ENCODE measurements at places on chromosomes 1 and 21.

GRCh38 chr1:18401921-18402320 is 78.8 kb upstream of the KLHDC7A start:
- DNase-seq, result no peak

- DNase-seq, result no peak
Measured at GRCh38 chr1:100449477-100449876, 88.5 kb upstream of the GPR88 start.

DNA sequence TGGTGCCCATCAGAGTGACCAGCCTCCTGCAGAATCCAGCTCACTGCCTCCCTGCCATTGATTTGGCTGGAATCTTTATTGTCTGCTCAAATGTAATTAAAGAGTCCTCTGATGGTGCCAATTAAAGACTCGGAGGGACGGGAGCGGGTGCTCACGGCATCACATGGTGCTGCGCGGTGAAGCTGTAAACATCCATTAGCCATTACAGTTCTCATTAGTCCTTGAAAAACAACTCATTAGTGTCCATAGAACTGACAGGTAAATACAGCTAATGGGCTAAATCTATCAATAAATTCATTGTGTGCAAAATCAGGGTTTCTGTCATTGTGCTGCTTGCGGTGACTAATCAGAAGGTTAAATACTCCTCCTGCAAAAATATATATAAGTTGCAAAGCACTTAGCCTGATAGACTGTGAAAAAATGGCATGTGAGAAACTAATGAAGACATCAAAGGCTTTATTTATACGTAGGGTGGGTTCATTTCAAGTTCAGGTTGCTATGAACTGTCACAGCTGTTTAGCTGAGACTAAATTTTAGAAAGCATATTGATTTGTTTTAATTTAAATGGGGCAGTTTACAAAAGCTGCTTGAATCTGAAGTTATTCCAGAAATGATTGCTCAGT is 289.8 kb upstream of the POU3F1 start:
- DNase-seq, result no peak

- DNase-seq, result no peak
Measured at GRCh38 chr1:176811511-176812288, 348.7 kb downstream of the PAPPA2 start.

GRCh38 chr1:161098210-161099068 is at the start of gene KLHDC9:
TSS of gene KLHDC9 (plus strand) at chr1:161098361. CDS start at chr1:161098536, 175 bp downstream.
- DNase-seq, result peak; percentile 39

Data from activated naive CD4-positive, alpha-beta T cell (primary cell).